Activated naive CD8-positive, alpha-beta T cell treated with anti-CD3 and anti-CD28 coated beads, Interleukin-2, amount 50 U/mL, for 16 hours (primary cell): ENCODE measurements at places on chromosomes 11 and 22.

- DNase-seq: no peak
Measured at GRCh38 chr11:10285148-10285802, 8.7 kb downstream of the SBF2 start.

DNA sequence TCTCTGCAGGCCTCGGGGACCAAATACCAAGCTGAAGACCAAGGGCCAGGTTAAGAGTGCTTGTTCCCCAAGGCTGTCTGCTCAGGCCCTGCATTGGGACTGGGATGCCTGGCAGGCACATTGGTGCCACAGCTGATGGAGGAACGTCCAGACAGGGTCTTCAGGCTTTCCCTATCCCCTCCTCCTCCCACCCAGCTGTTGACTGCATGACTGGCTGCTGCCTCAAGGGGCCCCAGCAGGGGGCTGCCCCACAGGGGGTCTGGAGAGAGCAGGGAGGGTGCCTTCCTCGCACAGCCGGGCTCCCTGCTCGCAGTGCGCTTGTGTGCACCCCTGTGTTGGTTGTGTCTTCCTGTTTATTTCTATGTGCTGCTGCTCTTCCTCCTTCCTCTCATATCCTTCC is 9.9 kb downstream of the RCOR2 start:
- DNase-seq: no peak

- DNase-seq: peak; percentile 34
Measured at GRCh38 chr22:36486619-36487384, 5.4 kb upstream of the TXN2 start.

- DNase-seq: no peak
Measured at GRCh38 chr11:68411501-68411991, 49.0 kb upstream of the PPP6R3 start.

GRCh38 chr11:45948356-45948755 is 25.9 kb downstream of the LARGE2 start:
- DNase-seq: no peak

- DNase-seq: no peak
Measured at GRCh38 chr11:19546325-19546724, 166.3 kb upstream of the NAV2 start.

GRCh38 chr22:37996515-37997246 is 12.3 kb upstream of the SOX10 start:
- DNase-seq: no peak

GRCh38 chr11:32549611-32550187 is 33.9 kb upstream of the EIF3M start:
- no peak for DNase-seq

- no peak for DNase-seq
Measured at GRCh38 chr11:126919147-126919823, 81.3 kb downstream of the KIRREL3 start.

GRCh38 chr11:77806993-77807392 is 13.5 kb downstream of the RSF1 start:
- no peak for DNase-seq

DNA sequence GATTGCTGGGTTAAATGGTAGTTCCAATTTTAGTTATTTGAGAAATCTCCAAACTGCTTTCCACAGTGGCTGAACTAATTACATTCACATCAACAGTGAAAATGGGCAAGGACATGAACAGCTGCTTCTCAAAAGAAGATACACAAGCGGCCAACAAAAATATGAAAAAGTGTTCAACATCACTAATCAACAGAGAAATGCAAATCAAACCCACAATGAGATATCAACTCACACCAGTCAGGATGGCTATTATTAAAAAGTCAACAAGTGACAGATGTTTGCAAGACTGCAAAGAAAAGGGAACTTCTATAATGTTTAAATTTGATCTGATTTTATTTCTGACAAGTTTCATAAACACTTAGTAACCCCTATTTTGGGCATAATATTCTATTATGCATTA is 537.5 kb downstream of the DLG2 start:
- no peak for DNase-seq

- DNase-seq: no peak
Measured at GRCh38 chr11:92451063-92451462, 226.4 kb downstream of the FAT3 start.

DNA sequence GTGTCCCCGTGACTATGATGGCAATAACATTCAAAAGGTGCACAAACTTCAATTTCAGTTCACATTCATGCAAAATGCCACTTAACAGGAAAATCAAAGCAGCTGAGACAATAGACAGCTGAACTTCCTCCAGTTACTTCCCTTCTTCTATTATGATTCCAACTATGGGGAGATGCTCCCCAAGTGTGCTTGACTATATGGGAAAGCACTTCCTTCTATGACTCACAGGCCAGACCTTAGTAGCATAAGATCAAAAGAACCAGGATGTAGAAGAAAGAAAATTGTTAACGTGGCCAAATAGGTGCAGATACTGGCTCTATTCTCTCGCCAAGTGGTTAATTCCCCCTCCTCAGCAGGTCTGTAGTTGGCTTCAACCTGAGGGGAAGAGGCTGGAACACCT is 7.8 kb upstream of the FAT3 start:
- no peak for DNase-seq

DNA sequence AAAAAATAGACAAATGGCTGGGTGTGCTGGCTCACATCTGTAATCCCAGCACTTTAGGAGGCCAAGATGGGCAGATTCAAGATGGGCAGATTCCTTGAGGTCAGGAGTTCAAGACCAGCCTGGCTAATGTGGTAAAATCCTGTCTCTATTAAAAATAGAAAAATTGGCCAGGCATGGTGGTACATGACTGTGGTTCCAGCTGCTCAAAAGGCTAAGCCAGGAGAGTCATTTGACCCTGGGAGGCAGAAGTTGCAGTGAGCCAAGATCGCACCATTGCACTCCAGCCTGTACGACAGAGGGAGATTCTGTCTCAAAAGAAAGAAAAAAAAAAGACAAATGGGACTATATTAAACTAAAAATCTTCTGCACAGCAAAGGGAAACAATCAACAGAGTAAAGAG is 55.4 kb downstream of the USP35 start:
- DNase-seq: no peak

DNA sequence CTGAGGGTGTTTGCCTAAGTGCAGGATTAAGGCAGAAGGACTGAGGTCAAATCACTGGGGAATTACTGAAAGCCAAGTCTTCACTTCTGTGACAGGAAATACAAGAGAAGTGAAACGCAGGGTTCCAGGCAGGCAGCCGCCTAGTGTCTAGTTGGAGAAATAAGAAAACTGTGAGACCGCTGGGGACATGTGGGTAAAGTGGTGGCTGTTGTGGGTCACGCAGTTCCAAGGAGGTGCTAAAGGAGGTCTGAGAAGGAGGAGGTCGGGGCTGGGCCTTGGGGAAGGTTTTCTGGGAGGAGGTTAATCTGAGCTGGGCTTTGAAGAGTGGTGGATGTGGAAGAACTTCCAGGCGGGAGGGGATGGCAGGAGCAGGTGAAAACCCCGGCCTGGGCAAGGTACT is 11.2 kb downstream of the MCM5 start:
- DNase-seq: no peak

DNA sequence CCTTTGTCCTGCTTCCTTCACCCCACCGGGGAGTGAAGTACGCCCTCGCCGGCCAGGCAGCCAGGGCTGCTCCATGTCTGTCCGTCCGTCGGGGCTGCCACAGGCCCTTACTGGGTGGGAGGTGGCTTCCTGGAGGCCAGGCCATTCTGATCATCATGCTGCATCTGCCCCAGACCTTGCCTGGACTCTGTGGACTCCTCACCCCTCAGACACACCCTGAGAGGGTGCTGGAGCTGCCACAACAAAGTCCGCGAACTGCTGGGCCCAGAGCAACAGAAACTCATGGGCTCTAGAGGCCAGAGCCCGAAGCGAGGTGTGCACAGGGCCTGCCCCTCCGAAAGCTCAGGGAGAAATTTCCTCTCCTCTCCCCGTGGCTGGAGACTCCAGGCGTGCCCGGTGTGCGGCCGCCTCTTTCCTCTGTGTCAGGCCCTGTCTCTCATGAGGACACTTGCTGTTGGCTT is 124.2 kb downstream of the KCNQ1OT1 start:
- DNase-seq: no peak

- no peak for DNase-seq
Measured at GRCh38 chr11:15629690-15630321, 515.1 kb downstream of the INSC start.

GRCh38 chr11:1586699-1587098 is 1.6 kb upstream of the KRTAP5-1 start:
- no peak for DNase-seq

DNA sequence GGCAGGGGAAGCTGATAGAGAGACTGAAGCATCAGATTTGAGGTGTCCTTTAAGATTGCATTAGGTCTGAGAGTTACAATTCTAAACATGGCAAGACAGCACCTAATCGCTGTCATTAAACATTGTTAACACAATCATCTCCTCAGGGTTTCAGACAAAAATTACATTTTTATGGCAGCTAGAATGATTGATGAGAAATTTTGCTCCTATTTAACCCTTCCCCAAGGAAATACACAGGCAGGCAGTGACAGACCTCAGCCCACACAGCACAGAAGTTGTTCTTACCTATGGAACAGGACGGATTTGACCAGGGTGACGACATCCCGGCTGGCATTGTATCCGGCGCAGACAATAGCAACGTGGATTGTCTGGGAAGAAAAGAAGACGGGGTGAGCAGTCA is 294.3 kb downstream of the LARGE1 start:
- DNase-seq: no peak

- DNase-seq: no peak
Measured at GRCh38 chr11:117780456-117780855, 16.6 kb downstream of the DSCAML1 start.

- DNase-seq: no peak
Measured at GRCh38 chr11:34351687-34352469, 5.9 kb downstream of the ABTB2 start.

DNA sequence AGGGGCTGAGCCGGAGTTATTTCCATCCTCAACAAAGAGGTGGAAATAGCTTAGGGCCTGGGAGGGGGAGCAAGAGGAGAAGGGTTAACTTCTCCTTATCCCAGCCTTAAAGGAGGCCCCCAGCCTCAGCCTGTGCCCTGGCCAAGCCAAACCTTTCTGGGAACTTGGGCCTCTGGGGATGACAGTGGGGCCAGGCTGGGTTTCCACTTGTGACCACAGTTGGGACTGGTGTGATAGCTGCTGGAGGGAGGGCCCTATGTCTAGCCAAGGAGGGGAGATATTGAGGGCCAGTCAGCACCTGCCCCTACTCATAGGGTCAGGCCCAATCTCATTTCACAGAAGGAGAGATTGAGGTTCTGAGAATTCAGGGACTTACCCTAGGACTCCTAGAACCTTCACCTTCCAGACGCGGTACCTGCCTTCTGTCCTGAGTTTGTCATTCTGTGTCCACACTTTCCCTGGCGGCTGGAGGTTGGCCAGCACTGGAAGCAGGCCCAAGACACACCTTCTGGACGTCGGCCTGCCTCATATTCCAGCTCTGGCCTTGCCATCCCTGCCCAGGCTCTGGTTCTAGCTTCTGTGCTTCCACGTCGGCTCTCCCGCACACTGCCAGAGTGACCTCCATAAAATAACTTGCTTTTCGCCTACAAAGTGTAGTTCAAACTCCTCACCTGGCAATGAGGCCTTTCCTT is 3.1 kb downstream of the RELT start:
- DNase-seq: no peak

DNA sequence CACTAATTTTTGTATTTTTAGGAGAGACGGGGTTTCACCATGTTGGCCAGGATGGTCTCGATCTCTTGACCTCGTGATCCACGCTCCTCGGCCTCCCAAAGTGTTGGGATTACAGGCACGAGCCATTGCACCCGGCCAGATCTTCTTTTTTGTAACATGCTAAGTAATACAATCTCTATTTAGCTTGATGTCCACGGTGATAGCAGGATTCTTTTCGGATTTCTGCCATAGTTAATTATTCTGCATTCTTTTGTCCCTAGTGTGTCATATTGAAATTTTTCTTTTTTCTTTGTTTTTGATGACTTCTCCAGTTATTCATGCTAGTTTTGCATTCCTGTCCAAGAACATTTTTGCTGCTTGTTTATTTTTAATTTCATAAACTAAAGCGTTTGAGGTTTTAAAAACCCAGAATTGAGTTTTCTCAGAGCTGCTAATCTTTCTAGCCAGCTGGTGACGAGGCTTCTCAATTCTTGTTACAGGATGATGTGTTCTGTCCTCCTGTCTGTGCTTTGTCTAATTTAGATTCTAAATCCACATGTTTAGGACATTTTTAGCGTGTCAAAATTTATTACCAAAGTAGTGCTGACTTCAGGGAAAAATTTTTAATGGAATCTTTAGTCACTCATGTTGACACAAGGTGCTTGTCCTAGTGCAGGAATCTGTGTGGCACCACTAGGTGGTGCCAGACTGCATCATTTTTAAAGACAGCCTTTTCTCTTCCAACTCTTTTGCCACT is 21.8 kb downstream of the NF2 start:
- DNase-seq: no peak

- DNase-seq: no peak
Measured at GRCh38 chr11:67370351-67371076, 2.9 kb downstream of the CLCF1 start.

GRCh38 chr11:18986744-18987143 is 47.5 kb upstream of the MRGPRX1 start:
- no peak for DNase-seq

DNA sequence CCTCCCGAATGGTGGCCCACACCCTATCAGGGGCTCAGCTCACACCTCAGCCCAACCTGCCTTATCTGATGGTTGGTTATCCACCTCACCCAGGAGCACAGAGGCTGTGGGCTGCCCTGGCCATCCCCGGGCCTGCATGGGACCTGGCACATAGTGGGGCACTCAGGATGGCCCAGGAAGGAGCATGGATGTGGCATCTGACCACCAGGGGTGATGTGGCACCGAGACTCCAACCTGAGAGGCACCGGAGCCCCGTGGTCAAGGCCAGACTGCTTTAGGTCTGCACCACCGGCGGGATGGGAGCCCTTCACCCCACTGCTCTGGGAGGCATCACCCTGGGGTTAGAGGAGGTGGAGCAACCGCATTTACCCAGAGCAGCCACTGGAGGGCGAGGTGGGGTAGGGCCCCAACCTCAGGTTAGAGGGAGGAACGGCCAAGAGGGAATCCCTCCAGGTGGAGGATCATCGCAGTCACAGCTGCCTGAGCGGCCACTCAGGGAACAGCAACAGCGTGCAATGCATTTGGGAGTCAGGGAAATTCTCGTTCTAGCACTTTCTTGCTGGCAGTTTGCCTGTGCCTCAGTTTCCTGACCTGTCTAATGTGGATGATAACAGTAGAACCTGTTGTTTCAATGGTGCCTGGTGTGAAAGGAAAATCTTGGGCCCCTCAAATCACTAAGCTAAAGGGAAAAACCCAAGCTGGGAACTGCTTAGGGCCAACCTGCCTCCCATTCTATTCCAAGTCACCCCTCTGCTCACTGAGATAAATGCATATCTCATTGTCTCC is 52.9 kb upstream of the CARS1 start:
- DNase-seq: no peak
